ENCODE measurements at places on chromosomes 6 and 20.
A peak's percentile ranks its signal among the peaks of the same experiment; 100 is the strongest.

DNA sequence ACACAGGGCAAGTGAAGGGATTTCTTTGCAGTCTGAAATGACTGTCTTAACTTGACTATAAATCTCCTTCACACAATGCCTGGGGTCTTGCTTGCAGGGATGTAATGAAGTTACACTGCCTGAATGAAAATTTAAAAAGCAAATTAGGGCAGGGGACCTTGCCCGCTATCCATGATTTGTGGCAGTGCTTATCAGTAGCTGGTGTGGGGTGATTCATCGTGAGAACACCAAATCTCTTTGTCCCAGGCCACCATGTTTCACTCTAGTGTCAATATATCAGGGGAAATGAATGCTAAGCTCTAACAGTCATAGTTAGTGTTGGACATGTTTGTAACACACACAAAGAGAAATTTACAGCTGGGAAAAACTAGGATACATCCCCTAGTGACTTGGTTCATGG is 713.7 kb upstream of the EPHA7 start:
- DNase-seq = no peak

DNA sequence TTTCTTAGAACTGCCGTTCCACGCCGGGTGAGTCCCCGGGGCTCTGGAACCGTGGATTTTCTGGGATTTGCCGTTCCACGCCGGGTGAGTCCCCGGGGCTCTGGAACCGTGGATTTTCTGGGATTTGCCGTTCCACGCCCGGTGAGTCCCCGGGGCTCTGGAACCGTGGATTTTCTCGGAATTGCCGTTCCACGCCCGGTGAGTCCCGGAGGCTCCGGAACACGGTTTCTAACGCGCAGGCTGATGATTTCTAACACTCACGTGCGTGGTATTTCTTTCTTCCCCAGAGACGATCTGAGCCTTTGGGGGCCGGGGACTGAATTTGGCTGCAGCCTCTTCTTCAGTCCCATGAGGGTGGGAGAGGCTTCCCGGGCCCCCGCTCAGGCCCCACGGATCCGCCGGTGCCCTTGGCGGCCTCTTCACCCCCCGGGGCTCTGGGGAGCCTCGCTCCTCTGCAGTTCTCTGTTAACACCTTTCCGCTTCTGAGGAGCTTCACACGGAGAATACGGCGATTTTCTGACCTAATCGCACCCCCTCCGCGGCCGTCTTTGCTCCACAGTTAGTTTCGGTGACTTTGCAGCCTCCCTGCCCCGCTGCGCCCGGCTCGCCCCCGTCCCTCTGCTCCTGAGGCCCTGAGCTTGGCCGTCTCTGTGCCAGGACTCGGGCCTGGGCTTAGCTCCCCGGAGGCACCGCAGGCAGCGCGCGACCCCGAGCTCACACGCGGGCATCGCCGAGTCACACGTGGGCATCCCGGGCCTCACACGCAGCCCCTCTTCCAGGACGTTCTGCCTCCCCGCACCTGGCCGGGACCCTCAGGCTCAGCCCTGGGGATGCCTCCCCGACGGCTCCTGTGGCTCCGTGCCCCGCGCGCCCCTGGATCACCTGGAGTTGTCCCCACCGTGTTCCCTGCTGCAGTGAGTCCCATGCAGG is 7.2 kb upstream of the KIF25 start:
- no peak for DNase-seq

- no peak for DNase-seq
Measured at GRCh38 chr6:102813489-102814275, 1420.2 kb downstream of the GRIK2 start.

- DNase-seq = no peak
Measured at GRCh38 chr6:2942914-2943563, 28.3 kb downstream of the SERPINB6 start.

GRCh38 chr6:31502586-31502985 is 4.6 kb downstream of the MICB start:
- no peak for DNase-seq

GRCh38 chr6:117956386-117956785 is 49.3 kb downstream of the SLC35F1 start:
- DNase-seq = no peak

GRCh38 chr6:88636871-88637270 is 326.5 kb downstream of the RNGTT start:
- no peak for DNase-seq

DNA sequence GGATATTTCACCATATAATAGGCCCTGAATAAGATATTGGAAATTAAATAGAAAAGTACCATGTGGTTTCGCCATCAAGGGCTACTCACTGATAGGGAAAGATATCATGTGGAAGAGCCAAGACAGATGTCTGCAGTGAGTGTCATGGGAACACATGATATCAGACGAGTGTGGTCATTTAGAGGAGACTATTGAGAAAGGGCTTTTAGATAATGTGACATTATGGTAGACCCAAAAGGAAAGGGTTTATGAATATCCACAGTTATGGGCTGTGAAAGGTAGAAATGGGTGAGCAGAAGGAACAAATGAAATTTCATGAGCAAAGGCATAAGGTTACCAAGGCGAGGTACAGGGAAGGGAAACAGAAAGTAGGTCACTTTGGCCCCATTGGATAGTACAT is 182.3 kb upstream of the PRSS16 start:
- DNase-seq = no peak

DNA sequence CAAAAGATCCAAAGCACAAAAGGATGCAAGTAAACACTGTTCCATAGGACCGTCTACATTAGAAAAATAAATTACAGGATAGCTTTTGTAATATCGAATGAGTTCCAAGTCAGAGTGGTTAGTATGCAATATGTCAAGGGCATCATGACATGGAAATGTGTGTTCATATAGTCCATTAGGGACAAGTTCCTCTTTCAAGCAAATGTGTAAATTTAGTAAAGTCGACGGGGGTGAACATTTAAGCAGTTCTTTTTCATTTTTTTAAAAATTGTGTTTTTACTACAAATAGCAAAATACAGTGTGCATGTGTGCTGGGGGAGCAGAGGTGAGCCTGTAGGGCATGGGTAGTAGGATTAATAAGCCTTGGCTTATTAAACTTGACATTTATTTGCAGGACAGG is 359.0 kb downstream of the ESR1 start:
- DNase-seq = no peak

DNA sequence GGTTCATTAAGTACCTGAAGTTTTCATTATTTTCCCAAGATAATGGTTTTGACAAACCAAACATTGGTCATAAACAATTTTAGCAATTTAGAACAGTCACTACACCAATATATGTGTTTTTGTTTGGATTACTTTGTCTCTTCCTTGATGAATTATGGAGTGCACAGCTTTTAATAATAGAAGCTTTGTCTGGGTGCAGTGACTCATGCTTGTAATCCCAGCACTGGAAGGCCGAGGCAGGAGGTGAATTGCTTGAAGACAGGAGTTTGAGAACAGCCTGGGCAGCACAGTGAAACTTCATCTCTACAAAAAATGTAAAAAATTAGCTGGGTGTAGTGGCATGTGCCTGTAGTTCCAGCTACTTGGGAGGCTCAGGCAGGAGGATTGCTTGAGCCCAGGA is 89.4 kb upstream of the ANKEF1 start:
- DNase-seq = no peak

GRCh38 chr20:2873747-2874041 is 413 bp downstream of the PTPRA start:
- DNase-seq = peak; percentile 35

GRCh38 chr6:31243508-31243907 is 28.4 kb downstream of the HLA-C start:
- no peak for DNase-seq

- DNase-seq = no peak
Measured at GRCh38 chr6:158786645-158787304, 32.4 kb downstream of the EZR start.

DNA sequence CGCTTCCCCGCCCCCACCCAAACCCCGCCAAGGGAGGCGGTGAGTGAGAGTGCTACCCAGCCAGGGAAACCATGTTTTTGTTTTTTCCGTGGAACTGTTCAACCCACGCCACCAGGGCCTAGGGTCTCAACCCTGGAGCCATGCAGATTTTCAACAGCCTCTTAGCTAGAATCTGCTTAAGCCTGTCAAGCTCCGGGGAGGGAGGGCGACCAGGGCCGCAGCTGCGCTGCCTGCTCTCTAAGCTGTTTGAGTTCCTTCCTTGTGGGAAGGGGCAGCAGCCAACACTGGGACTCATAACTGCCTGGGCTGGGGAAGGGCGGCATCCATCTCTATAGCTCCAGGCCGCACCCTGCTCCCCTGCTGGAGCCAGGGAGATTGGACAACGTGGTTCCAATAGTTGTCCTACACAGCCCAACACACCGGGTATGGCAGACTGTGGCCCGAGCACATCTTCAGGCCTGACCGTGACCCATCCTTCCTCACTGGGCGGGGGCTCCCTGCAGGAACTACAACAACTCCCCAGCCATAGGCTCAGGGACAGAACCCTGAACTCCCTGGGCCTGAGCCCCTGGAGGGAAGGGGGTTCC is 1065.7 kb upstream of the MANEA start:
- DNase-seq = no peak

DNA sequence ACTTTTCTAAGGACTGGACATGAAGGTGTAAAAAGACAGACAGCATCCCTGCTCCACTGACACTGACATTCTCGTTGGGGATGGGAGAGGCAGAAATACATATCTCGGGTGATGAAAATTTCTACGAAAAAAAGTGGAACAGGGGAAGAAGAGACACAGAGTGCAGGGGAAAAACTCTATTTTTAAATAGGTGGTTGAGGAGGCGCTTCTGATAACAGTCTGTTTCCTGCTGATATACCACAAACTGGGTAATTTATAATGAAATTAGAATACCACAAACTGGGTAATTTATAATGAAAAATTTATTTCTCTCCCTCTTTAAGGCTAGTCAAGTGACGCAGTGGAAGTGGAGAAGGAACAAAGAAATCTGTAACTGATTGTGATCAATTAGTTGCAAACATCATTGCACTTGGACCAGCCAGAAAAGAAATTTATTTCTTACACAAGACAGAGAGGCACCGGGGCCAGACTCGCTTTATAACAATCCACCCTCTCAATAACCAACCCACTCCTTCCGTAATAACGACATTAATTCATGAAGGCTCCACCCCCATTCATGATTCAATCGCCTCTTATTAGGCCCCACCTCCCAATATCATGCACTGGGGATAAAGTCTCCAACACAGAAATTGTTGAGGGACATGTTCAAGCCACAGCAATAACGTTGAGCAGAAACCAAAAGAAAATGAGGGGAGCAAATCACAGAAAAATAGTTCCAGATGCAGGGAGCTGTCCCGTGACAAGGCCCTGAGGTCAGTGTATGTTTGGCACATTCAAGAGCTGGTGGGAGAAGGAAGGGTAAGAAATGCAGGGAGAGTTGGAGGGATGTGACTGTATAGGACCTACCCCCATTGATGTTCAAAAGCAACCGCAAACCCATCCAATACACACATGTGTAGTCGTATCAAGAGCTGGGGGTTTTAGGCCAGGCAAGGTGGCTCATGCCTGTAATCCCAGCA is 6.6 kb upstream of the SRSF6 start:
- DNase-seq = no peak

- DNase-seq = no peak
Measured at GRCh38 chr6:140744659-140745320, 1370.3 kb upstream of the CITED2 start.
